Right renal pelvis (tissue), 4 donors: ENCODE measurements at places on chromosomes 6 and 20.

- DNase-seq = no peak
Measured at GRCh38 chr6:143451531-143451930, 926 bp downstream of the PEX3 start.

- DNase-seq = no peak
Measured at GRCh38 chr6:79797912-79798311, 149.4 kb downstream of the ELOVL4 start.

- DNase-seq = no peak
Measured at GRCh38 chr6:136173519-136174507, 76.3 kb downstream of the MTFR2 start.

- DNase-seq = no peak
Measured at GRCh38 chr6:148964467-148964866, 217.6 kb downstream of the UST start.
